Calu3 (cell line): ENCODE measurements at places on chromosomes 5 and 9. TPM values are rescaled to one million over a fixed set of nuclear protein-coding genes. Genes with fewer than 3 reads are reported as not detected.
A peak's percentile ranks its signal among the peaks of the same experiment; 100 is the strongest.

GRCh38 chr5:120874081-120874862, 410.2 kb downstream of the PRR16 start:
- DNase-seq: no peak

The RAPGEF1 gene
- 32.5 and 33.4 TPM in 2 replicates for total RNA-seq

DNA sequence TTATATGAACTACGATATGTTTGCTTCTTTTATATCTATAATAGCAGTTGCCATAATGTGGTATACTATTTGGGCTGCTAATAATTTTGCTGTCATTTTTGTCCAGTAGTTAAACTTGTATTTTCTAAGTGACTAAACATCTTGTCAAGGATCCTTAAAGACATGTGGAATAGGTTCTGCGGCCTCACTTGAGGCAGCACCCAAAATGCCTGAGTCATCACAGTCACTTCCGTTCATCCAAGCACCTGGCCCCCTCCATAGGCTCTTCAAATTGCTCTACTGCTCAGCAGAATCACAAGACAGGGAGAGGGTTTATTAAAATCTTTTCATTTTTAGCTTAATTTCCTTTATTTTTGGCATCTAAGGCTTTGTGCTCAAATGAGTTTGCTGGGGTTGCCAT, 259.1 kb downstream of the AOPEP start:
- no peak for DNase-seq

The PHF24 gene
- not detected in 2 replicates for total RNA-seq

- DNase-seq: no peak
Measured at GRCh38 chr5:75667586-75667985, 49.7 kb downstream of the POC5 start.

GRCh38 chr9:1532171-1532570, 482.0 kb downstream of the DMRT2 start:
- DNase-seq: no peak

The CTNND2 gene
- total RNA-seq: 19.6 and 23.0 TPM in 2 replicates

The PCDHGA8 gene
- 0.95 and 1.1 TPM in 2 replicates for total RNA-seq

DNA sequence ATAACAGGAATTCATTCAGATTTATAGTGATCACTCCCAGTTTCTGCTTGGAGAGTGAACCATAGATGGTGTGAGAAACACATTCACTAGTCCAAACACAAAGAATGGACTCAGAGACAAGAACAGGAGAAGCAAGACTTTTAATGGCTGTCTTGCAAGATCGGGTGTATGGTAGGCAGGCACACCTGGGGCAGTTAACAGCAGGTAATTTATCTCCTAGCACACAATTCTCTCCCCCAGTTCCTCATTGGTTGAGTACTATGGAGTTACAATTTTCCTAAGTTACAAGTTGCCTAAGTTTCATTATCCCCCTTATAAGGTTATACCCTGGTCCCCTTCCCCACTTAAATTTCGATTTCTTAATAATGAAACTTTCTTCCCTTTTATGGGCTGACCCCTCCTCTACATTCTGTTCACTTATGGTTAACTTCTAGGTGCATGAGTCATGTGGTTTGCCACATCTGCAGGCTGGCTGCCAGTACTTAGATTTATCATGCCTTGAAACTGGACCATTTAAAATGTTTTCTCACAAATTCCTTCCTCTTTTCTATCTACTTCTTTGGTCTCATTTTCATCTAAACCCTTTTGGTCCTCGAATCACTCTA, 623.3 kb downstream of the HINT1 start:
- peak; percentile 45 for DNase-seq

The ZDHHC12 gene
- 35.4 and 36.5 TPM in 2 replicates for total RNA-seq

DNA sequence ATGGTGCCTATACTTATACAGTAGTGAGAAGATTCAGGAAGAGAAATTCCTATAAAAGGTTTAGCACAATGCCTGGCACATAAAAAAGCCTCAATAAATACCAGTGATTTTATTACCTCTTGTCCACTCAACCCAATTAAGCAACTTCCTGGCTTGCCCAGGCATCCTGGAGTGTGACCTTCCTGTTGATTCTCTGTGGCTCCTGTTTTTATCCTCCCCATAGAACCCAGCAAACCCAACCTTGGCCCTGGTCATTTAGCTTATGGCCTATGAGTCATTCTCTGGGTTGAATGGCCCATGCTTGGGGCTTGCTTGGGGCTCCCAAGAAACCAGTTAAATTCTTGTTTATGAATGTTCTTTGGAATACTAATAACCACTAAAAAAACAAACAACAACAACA, 21.4 kb upstream of the SPARC start:
- DNase-seq: no peak

The CCL27 gene
- total RNA-seq: not detected in 2 replicates

DNA sequence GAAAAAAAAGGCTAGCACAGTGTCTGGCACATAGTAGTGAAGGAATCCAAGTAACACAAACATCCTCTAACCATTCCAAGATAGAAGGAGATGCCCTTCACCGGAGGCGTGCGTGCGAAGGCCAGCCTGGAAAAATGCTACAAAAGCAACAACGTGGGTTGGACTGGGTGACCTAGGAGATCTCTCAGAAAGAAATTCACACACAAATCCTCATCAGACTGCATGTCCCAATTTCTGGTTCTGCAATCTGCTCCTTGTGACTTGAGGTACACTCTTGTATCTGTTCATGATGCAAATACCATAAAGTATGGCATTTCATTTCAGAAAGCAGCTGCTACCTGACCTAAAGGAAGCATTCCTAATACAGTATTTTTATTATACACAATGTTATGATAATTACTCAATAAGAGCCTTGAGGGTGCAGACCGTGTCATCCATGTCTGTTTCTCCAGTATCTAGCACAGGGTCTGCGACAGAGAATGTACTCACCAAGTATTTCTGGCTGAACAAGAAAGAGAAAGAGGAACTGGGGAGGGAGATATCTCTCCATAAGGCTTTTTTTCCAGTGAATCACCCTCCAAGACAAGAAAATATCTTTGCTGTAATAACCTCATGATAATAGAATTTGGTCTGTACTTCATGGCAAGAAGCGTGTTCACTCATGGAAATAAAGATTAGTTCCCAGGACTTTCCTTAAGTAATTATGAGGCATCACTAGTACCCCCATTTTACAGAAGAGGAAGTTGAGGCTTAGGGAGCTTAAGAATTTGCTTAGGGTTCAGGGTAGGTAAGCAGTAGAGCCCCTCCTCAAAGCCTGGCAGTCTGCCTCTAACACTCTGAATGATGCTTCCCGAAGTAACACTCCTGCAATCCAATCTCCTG, 138.3 kb downstream of the CDK5RAP2 start:
- no peak for DNase-seq

GRCh38 chr5:91443761-91444467, 60.8 kb upstream of the ARRDC3 start:
- no peak for DNase-seq

The CHSY3 gene
- 1.1 and 1.5 TPM in 2 replicates for total RNA-seq

The CFAP77 gene
- not detected in 2 replicates for total RNA-seq

GRCh38 chr5:123455640-123456039, 32.4 kb upstream of the CEP120 start:
- no peak for DNase-seq

The SKIC3 gene
- 93.0 and 102 TPM in 2 replicates for total RNA-seq

- no peak for DNase-seq
Measured at GRCh38 chr5:50889790-50890189, 223.4 kb downstream of the PARP8 start.

DNA sequence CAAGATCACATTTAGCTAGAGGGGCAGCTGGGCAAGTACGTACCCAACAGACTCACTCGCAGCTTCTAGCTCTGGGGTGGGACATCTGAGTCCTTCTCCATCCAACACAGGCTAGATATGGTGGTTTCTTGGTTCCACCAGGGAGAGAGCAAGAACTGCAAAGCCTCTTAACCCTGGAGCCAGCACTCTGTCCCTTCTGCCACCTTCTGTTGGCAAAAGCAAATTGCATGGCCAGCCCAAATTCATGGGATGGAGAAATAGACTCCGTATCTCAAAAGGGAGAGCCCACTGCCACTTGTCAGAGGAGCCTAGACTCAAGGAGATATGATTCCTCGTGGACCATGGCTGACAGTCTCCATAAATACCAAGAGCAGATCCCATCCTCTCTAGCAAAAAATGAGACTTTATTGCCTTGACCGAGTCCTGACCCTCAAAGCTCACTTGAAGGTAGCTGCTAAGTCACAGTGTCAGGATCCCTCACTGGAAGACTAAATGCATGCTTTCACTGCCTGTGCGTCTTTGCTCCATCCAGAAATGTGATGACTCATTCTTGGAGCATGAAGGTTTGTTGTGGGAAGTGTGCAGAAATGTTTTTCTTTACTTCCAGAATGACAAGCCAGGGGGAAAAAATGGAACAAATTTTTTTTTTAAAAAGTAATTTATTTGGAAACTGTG, 28.8 kb upstream of the ROR2 start:
- peak; percentile 11 for DNase-seq

The IL5 gene
- total RNA-seq: not detected in 2 replicates

The TEX48 gene
- total RNA-seq: not detected in 2 replicates

- no peak for DNase-seq
Measured at GRCh38 chr5:54861212-54861894, 124.0 kb downstream of the ESM1 start.

DNA sequence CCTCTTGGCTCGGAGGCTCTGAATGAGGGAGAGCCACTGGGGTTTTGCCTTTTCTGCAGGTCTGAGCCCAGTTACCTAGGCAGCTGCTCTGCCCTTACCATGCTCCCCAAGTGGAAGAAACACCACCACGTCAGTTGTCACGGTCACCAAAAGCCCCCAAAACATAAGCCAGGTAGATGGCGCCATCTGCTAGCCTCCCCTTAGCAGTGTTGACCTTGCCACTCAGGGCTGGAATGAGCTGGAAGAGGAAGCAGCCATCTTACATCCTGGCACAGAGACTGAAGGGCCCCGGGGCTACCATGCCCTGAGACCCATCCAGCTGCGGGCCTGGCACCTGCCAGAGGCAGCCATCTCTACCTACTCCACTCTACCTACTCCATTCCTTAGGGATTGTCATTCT, 7.4 kb downstream of the ZER1 start:
- no peak for DNase-seq

The SH3TC2 gene
- total RNA-seq: 54.6 and 60.3 TPM in 2 replicates

GRCh38 chr5:30030101-30030500, 1163.4 kb upstream of the CDH6 start:
- no peak for DNase-seq

The GABBR2 gene
- 0.33 TPM in 1 of 2 replicates, not detected in the other for total RNA-seq

DNA sequence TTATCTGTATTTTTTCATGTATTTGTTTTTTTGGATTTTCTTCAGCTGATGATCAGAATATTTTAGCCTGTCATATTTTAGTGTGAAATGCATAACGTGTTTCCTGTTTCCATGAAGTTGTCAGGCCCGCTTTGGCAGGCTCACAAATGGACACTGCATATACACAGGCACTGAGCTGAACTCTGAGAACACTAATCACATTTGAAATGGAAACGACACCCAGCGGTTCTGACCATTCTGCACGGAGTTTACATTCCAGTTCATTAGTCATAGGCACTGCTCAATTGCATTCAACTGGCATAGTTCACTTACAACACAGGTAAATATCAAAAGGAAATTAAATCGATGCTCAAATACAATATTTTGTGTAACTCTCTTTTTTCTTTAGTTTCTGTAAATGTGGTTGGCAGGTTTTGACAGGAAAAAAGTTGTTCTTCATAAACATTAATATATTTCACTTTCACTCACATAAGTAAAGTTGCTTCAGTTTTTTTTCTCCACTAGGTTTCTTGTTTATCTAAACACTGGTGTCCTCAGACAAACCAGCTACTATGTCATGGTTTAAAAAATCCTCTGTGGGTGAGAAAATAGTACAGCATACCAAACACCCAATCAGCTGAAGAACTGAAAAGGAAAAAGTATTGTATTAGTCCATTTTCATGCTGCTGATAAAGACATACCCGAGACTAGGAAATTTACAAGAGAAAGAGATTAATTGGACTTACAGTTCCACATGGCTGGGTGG, 559.0 kb upstream of the DAP start:
- peak; percentile 41 for DNase-seq

GRCh38 chr9:25224996-25225395, 453.2 kb downstream of the TUSC1 start:
- DNase-seq: no peak

DNA sequence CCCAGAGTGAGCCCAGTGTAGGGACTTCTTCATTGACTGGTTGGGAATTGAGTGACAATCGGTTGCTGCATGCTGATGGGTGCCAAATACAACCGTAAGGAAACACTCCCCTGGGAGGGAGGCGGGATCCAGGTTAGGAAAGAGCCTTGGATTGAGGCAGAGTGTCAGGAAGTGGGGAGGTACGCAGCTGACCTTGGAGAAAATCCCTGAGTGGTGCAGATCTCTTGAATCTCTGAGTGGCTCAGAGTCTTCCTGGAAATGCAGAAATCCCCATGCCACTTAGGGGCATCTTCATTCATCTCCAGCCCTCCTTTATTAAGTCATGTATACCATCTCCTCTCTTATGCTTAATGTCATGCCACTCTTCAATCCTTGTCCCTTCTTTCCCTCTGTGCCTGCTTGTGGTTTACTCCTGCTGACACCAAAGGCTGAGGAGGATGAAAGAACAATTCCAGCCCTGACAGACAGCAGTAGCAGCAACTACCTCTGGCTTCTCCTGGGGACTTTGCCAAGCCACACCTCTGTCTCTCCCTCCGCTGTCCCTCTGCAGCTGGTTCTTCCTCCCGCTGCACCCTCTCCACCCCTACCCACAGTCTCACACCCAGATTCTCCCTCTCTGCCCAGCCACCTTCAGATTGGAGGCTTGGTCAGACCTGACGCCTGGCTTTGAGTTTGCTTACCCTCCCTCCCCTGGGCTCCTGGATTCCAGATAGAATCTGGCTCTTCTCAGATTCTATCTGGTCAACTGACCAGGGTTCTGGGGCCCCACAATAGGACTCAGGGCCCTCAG, 14.1 kb upstream of the LCP2 start:
- DNase-seq: no peak

GRCh38 chr5:38725371-38725865, 120.4 kb upstream of the OSMR start:
- DNase-seq: no peak

- DNase-seq: no peak
Measured at GRCh38 chr9:129923589-129923988, 88.3 kb downstream of the USP20 start.

GRCh38 chr5:175517824-175518450, 39.6 kb downstream of the SFXN1 start:
- DNase-seq: no peak

GRCh38 chr9:5790923-5791322, 42.0 kb downstream of the ERMP1 start:
- no peak for DNase-seq

- DNase-seq: peak; percentile 52
Measured at GRCh38 chr5:132813599-132814502, 749 bp downstream of the SOWAHA start.

The N4BP3 gene
- total RNA-seq: 4.8 and 6.9 TPM in 2 replicates

The SERF1A gene
- total RNA-seq: 2.0 and 5.3 TPM in 2 replicates

The C5orf52 gene
- not detected in 2 replicates for total RNA-seq

GRCh38 chr5:10630126-10630525, 66.3 kb downstream of the ANKRD33B start:
- DNase-seq: no peak

- no peak for DNase-seq
Measured at GRCh38 chr9:75531588-75531987, 358.9 kb upstream of the PCSK5 start.

The ADAMTS12 gene
- 1.2 TPM in 2 replicates for total RNA-seq

DNA sequence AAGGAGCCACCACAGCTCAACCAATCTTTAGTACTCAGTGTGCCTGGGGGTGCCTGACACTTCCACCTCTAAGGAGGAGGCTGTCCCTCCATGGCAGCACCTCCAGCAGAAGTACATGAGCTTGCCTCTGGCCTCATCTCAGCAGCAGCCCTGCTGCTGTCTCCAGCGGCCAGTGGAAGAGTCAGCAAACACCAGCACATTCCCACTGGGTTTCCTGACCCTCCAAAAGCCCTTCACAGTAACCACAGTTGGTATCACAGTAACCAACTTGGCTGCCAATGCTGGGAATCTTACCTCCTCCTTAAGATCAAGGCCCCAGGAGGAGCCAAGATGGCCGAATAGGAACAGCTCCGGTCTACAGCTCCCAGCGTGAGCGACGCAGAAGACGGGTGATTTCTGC, 29.4 kb downstream of the FSTL4 start:
- no peak for DNase-seq

The EIF4EBP3 gene
- total RNA-seq: 14.1 and 18.8 TPM in 2 replicates
